ENCODE measurements at places on chromosomes 1 and 21. TPM values are rescaled to one million over a fixed set of nuclear protein-coding genes. Genes with fewer than 3 reads are reported as not detected.
A peak's percentile ranks its signal among the peaks of the same experiment; 100 is the strongest.

SPRR2E gene
- not detected for total RNA-seq

CD1B gene
- total RNA-seq = not detected

GPR37L1 gene
- total RNA-seq = 0.27 TPM

SLC2A5 gene
- 730 TPM for total RNA-seq

MYOG gene
- not detected for total RNA-seq

KRTAP11-1 gene
- total RNA-seq = not detected

ERI3 gene
- 20.9 TPM for total RNA-seq

TNFRSF18 gene
- total RNA-seq = 38.0 TPM

LCE2B gene
- not detected for total RNA-seq

CLDN14 gene
- total RNA-seq = not detected

OR2L13 gene
- total RNA-seq = not detected

CACNA1E gene
- total RNA-seq = not detected

HSF2BP gene
- total RNA-seq = 0.35 TPM

WNT4 gene
- total RNA-seq = 1.4 TPM

PDC gene
- total RNA-seq = not detected

SPATA1 gene
- total RNA-seq = 0.18 TPM

GRCh38 chr1:41856151-41856943, 62.4 kb downstream of the HIVEP3 start:
- no peaks in the 10 kb centered on the region for H3K27me3 ChIP-seq
- DNase-seq = no peak
- no peak overlapping the region for H3K4me3 ChIP-seq
- no peaks in the 10 kb centered on the region for H3K36me3 ChIP-seq
- no peak overlapping the region for H3K27ac ChIP-seq
- no peaks in the 10 kb centered on the region for H3K4me1 ChIP-seq

GRCh38 chr1:41582351-41582750, 97.9 kb upstream of the EDN2 start:
- no peaks in the 10 kb centered on the region for H3K36me3 ChIP-seq
- H3K27ac ChIP-seq = no peak overlapping the region
- H3K4me1 ChIP-seq = no peaks in the 10 kb centered on the region
- no peak overlapping the region for H3K4me3 ChIP-seq
- DNase-seq = no peak

- H3K27ac ChIP-seq = peak overlapping the region; percentile 50
- H3K36me3 ChIP-seq = no peaks in the 10 kb centered on the region
- no peak overlapping the region for H3K4me3 ChIP-seq
- no peaks in the 10 kb centered on the region for H3K27me3 ChIP-seq
Measured at GRCh38 chr1:6273380-6273891, 12.5 kb upstream of the GPR153 start.

- H3K27ac ChIP-seq = peak overlapping the region; percentile 63
- no peak for DNase-seq
- H3K4me1 ChIP-seq = peaks cover 14% of the 10 kb centered on the region
Measured at GRCh38 chr1:15282810-15283474, 35.9 kb downstream of the FHAD1 start.

- H3K27ac ChIP-seq = no peak overlapping the region
- H3K27me3 ChIP-seq = no peaks in the 10 kb centered on the region
- DNase-seq = no peak
- H3K4me1 ChIP-seq = no peaks in the 10 kb centered on the region
- no peaks in the 10 kb centered on the region for H3K36me3 ChIP-seq
- no peak overlapping the region for H3K4me3 ChIP-seq
Measured at GRCh38 chr1:167673265-167673664, 43.2 kb downstream of the RCSD1 start.

- H3K27me3 ChIP-seq = no peaks in the 10 kb centered on the region
- H3K4me3 ChIP-seq = no peak overlapping the region
- no peak overlapping the region for H3K27ac ChIP-seq
- no peaks in the 10 kb centered on the region for H3K36me3 ChIP-seq
Measured at GRCh38 chr1:160722726-160723125, 11.1 kb upstream of the CD48 start.

GRCh38 chr1:117120774-117121588, 568 bp downstream of the TRIM45 start:
- no peak for DNase-seq
- H3K27ac ChIP-seq = peak overlapping the region; percentile 42
- H3K4me1 ChIP-seq = no peaks in the 10 kb centered on the region
- no peaks in the 10 kb centered on the region for H3K27me3 ChIP-seq

- no peak overlapping the region for H3K4me3 ChIP-seq
- H3K36me3 ChIP-seq = no peaks in the 10 kb centered on the region
- no peak for DNase-seq
Measured at GRCh38 chr1:91749788-91750231, 136.1 kb downstream of the TGFBR3 start.

DNA sequence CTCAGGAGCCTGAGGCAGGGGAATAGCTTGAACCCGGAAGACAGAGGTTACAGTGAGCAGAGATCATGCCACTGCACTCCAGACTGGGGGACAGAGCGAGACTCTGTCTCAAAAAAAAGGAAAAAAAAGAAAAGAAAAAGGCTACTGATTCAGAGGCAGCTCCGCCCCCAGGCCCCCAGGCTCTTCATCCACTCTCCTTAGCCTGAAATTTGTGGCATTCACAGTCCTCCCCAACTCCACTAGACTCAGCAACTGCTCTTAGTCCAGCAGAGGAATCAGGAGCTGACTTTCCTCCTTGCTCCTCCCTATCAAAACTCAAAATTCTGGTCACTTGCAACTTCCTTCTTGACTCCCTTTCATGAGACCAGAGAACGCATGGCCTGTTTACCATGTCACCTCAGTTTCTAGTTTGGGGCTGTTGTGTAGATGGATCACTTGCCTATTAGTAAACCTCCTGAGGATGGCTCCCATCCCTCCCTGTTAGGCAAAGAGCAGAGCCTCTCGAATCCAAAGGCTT, 27.1 kb downstream of the PCAT6 start:
- H3K36me3 ChIP-seq = no peaks in the 10 kb centered on the region
- no peak overlapping the region for H3K27ac ChIP-seq
- no peak overlapping the region for H3K4me3 ChIP-seq
- no peaks in the 10 kb centered on the region for H3K27me3 ChIP-seq

GRCh38 chr1:211589782-211590721, 11.1 kb upstream of the SLC30A1 start:
- no peak overlapping the region for H3K4me3 ChIP-seq
- H3K27ac ChIP-seq = no peak overlapping the region
- DNase-seq = peak; percentile 26
- H3K36me3 ChIP-seq = no peaks in the 10 kb centered on the region
- no peaks in the 10 kb centered on the region for H3K27me3 ChIP-seq

DNA sequence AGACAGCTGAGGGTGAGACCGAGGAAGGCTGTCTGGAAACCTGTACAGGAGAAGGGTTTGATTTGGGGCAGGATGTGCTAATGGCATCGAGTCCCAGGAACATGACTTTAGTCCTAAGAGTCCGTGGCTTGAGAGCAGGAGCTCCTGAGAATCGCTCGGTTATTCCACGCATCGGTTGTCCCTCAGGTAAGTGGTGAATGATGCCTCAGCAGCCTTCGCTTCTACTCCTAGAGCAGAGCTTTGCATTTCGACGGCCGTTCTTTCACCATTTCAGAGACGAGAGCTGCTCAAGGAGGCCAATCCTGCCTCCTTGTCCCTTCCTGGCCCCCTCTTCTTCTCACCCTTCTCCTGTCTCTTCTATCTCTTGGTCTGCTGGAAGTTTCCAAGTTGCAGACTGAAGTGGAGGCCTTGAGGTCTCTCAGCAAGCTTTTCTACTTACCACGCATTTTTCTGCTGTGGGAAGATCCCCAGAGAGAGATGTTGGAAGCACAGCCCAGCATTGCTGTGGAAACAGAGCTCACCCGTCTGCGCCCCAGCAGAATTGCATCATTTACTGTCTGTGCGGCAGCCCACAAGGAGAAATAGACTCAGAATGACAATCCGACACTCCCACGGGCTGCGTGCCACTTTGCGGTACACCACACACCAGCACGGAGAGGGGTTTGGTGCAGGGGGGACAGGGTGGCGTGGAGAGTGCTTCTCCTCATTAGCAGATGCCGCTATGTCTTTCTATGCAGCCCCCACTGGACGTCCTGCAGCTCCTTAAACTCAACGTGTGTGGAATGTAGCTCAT, 270.7 kb upstream of the C1orf174 start:
- no peak overlapping the region for H3K4me3 ChIP-seq
- H3K27me3 ChIP-seq = no peaks in the 10 kb centered on the region
- no peaks in the 10 kb centered on the region for H3K4me1 ChIP-seq
- DNase-seq = no peak

DNA sequence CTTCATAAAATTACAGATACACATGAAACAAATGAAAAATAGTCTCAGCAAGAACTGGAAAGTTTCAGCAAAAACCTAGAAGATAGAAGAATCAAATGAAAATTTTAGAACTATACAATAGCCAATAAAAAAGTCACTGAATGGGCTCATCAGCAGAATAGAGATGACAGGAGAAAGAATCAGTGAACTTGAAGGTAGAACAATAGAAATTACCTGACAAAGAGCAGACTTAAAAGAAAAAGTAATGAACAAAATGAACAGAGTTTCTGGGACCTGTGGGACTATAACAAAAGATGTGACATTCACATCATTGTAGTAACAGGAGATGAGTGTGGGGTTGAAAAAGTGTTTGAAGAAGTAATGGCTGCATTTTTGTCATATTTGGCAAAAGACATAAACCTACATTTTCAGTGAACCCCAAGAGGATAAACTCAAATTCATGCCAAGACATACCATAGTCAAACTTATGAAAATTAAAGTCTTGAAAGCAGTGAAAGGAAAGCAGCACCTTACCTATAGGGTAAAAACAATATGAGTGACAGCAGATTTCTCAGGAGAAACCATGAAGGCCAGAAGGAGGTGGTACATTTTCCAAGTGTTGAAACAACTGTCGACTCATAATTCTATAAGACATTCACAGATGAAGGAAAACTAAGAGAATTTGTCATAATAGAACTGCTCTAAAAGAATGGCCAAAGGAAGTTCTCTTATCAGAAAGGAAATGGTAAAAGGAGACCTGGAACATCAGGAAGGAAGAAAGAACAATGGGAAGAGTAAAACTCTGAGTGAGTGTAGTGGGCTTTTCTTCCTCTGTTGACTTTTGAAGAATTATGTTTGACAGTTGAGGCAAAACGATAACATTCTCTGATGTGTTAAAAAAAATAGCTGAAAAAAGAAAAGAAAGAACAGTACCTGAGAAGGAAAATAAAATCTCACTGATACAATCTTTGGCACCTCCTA, 23.5 kb downstream of the NTPCR start:
- no peaks in the 10 kb centered on the region for H3K27me3 ChIP-seq
- no peak overlapping the region for H3K4me3 ChIP-seq
- no peak overlapping the region for H3K27ac ChIP-seq
- H3K4me1 ChIP-seq = no peaks in the 10 kb centered on the region

- H3K27me3 ChIP-seq = no peaks in the 10 kb centered on the region
- no peak overlapping the region for H3K4me3 ChIP-seq
- H3K4me1 ChIP-seq = no peaks in the 10 kb centered on the region
- H3K27ac ChIP-seq = no peak overlapping the region
- no peaks in the 10 kb centered on the region for H3K36me3 ChIP-seq
- no peak for DNase-seq
Measured at GRCh38 chr1:86324130-86324822, 71.8 kb downstream of the ODF2L start.

GRCh38 chr1:212670301-212670700, 29.3 kb downstream of the BATF3 start:
- no peak overlapping the region for H3K4me3 ChIP-seq
- no peak for DNase-seq
- no peaks in the 10 kb centered on the region for H3K36me3 ChIP-seq
- no peaks in the 10 kb centered on the region for H3K4me1 ChIP-seq

GRCh38 chr21:45617021-45617921, 26.3 kb upstream of the PCBP3 start:
- no peaks in the 10 kb centered on the region for H3K36me3 ChIP-seq
- H3K4me3 ChIP-seq = no peak overlapping the region
- H3K27ac ChIP-seq = no peak overlapping the region
- H3K4me1 ChIP-seq = no peaks in the 10 kb centered on the region
- peak; percentile 44 for DNase-seq
- no peaks in the 10 kb centered on the region for H3K27me3 ChIP-seq

- peak; percentile 76 for DNase-seq
- no peak overlapping the region for H3K27ac ChIP-seq
- H3K4me1 ChIP-seq = peaks cover 30% of the 10 kb centered on the region
- H3K27me3 ChIP-seq = no peaks in the 10 kb centered on the region
Measured at GRCh38 chr1:43529206-43529731, 1.4 kb upstream of the PTPRF start.

DNA sequence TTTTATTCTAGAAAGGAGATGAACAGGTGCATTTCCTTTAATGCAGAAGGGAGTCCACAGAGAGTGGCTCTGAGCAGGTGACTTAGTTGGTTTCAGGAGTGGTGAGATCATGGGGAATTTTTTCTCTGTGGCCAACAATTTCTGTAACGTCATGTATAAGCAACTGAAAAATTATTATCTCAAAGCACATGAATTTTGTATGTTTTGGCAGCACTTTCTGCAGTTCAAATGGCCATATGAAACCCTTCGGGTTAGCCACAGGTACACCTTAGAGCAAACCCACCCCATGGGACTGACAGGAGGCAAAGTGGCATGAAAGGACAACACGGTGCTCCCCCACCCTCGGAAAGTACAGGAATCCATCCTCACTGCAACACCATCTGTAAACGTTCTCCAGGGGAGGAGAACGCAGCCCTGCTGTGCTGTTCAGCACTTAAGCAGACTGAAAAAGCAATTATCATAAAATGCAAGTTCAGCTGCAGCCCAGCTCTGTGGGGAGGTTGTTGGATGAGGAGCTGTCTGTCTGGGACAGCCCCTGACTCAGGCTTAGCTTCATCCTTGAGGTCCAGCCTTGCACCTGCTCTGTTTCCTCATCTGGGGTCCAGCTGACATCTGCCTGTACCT, 55.8 kb upstream of the CLDN14 start:
- no peak overlapping the region for H3K27ac ChIP-seq
- no peak overlapping the region for H3K4me3 ChIP-seq
- no peaks in the 10 kb centered on the region for H3K4me1 ChIP-seq

DNA sequence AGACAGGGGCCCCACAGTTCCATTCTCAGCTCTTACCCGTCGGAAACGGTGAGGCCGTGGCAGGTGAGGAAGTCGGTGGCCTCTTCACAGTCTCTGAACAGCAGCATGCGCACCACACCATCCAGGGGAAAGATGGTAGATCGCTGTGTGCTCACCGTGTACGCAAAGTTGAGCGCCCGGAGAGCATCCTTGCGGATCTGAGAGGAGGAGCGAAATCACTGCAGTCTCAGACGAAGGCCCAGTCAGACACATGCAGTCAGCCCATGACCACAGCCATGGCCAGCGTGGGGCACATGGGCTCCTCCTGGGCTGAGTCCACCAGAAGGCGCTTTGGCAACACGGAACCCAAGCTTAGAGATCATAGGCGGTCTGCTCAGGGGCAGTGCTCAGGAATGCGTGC, 18.5 kb downstream of the MCM3AP start:
- no peak for DNase-seq
- H3K4me3 ChIP-seq = no peak overlapping the region
- no peaks in the 10 kb centered on the region for H3K27me3 ChIP-seq
- no peak overlapping the region for H3K27ac ChIP-seq
- H3K4me1 ChIP-seq = no peaks in the 10 kb centered on the region
- H3K36me3 ChIP-seq = no peaks in the 10 kb centered on the region

- peak overlapping the region; percentile 44 for H3K27ac ChIP-seq
- no peaks in the 10 kb centered on the region for H3K4me1 ChIP-seq
- no peaks in the 10 kb centered on the region for H3K36me3 ChIP-seq
Measured at GRCh38 chr1:54606096-54606989, 17.0 kb downstream of the FAM151A start.

GRCh38 chr1:166915042-166915441, 39.0 kb upstream of the TADA1 start:
- no peak for DNase-seq
- H3K27me3 ChIP-seq = no peaks in the 10 kb centered on the region
- no peaks in the 10 kb centered on the region for H3K36me3 ChIP-seq
- H3K4me1 ChIP-seq = no peaks in the 10 kb centered on the region

- no peaks in the 10 kb centered on the region for H3K4me1 ChIP-seq
- H3K4me3 ChIP-seq = peak overlapping the region; percentile 65
- peak; percentile 68 for DNase-seq
- no peaks in the 10 kb centered on the region for H3K36me3 ChIP-seq
- H3K27me3 ChIP-seq = no peaks in the 10 kb centered on the region
Measured at GRCh38 chr1:27873671-27874384, 1.5 kb downstream of the THEMIS2 start.

Measured in Peyer's patch (tissue), 4 donors.